ENCODE measurements at places on chromosomes 1 and 21.

DNA sequence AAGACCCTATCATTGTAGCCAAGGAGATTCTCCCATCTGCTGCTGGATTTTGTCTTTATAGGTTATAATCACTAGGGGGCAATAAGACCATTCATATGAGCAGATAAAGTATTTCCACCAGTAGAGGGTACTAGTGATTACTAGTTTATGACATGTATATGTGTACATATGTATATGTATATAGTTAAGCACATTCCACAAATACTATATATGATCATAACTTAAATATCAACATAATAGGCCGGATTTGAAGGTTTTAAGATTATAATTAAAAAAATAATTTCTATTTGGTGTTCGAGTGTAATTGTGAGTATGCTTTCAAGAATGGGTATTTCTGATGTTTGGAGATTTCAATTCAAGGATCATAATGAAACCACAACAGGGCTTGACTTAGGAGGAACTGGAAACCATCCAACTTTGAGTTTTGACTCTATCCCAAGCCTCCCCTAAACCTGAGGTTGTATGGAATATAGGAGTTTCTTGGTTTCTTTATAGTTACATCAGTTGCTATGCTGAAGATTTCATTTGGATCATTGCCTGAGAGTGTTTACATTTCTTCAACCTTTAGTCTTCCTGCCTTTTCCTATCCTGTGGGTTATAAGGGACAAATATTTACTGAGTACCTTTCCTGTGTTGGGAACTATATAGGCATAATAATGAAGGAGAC lies 16.9 kb downstream of the TCEANC2 start:
- no peak for DNase-seq

DNA sequence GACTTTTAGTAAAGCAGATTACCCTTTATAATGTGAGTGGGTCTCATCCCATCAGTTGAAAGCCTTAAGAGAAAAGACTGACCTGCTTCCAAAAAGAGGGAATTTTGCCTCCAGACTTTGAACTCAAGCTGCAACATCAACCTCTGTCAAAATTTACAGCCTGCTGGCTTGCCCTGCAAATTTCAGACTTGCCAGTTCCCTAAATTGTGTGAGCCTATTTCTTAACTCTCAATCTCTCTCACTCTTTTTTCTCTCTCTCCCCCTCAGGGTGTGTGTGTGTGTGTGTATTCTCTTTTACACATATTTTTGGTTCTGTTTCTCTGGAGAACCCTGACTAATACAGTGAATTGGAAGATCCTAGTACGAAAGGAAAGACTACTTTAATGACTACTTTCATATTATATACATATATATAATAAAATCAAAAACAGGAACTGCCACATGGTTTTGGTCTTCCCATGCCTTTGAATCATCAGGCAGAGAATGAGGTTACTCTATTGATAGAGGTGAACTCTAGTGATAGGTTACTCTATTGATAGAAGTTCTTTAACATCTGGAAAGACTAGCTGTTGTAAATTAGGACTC lies 6.4 kb downstream of the OR2C3 start:
- DNase-seq: no peak

- no peak for DNase-seq
These were observed 16.0 kb downstream of the RRP1 start for GRCh38 chr21:43805275-43805800.

- DNase-seq: no peak
These were observed 6.6 kb downstream of the NID1 start for GRCh38 chr1:236058141-236058934.

- DNase-seq: no peak
These were observed 41.2 kb downstream of the GADD45A start for GRCh38 chr1:67726224-67726623.

GRCh38 chr1:53311702-53312305 lies 16.1 kb downstream of the LRP8 start:
- no peak for DNase-seq

DNA sequence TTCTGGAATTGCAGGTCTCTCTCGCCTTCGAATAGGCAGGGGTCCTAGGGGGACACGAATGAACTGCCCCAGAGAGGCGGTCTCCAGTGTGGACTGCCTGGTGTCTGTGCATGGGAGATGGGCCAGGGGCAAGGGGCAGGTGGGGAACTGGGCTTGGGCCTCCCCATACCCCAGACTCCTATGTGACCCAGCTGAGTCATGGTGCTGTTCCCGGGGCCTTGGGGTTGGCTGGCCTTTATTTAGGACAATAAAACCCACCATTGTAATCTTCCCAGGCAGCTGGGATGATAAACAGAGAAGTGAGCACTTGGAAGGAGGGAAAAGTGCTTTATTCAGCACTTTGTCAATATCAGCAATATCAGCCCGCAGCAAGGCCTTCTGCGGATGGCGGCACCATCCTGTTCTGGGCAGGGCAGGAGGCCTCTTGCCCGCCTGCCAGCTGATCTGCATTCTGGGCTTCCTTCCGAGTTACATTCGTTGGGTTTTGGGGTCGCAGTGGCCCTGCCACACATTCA lies 209.0 kb upstream of the TMEM51 start:
- DNase-seq: no peak

GRCh38 chr1:52633291-52633754 lies 355 bp downstream of the SHISAL2A start:
- DNase-seq: no peak

- DNase-seq: no peak
These were observed 32.1 kb downstream of the PCSK9 start for GRCh38 chr1:55071477-55071876.

GRCh38 chr21:33063907-33064622 lies 5.9 kb upstream of the OLIG1 start:
- DNase-seq: no peak

DNA sequence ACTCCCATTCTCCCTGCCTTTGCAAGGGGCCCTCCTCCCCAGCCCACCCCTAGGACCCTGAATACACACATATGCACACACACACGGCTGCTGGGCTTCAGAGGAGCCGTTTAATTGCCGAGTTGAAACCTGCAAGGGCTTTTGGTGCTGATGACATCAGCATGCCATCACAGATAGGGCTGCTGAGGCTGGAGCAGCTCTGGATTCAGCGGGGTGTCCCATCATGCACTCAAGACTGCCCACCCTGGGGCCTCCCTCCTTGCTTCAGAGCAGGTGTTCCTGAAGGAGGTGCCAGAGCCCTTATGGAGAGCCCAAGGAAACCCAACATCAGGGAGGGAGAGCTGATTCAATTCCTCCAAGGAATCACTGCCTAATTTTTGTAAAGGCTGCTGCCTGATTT lies 5.7 kb downstream of the SYT2 start:
- DNase-seq: no peak

GRCh38 chr1:245748240-245748639 lies 593.5 kb downstream of the KIF26B start:
- DNase-seq: no peak

DNA sequence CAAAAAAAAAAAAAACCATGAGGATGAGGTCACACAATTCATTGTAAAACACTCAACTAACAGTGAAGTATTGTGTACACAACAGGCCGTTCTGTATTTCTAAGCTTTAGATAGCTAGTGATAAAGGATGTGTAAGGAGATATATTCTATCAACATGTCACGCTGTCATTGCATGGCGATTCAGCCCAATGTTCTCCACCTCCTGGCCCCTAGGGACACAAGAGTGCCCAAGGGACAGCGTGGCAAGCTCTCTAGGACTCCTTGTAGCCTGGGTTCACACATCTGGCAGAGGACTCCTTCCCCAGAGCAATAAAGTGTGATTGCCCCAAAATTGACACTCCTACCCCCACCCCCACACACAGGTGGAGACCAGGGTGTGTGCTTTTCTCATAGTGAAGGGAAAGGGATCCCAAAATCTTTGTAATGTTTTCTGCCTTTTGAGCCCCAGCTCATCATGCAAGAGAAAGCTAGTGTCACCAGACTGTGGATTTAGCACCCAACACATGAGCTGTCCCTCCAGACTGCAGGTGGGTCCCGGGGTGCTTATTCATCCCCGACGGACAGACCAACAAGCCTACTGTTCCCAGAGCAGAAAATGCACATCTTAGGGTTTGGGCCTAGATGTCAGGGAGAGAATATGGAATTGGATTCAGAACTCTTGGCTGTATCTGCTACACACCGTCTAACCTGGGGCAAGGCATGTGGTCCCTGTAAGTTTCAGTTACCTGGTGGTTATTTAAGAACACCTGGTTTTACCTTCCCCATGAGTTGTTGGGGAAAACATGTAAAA lies 11.5 kb downstream of the TMPRSS3 start:
- DNase-seq: no peak

DNA sequence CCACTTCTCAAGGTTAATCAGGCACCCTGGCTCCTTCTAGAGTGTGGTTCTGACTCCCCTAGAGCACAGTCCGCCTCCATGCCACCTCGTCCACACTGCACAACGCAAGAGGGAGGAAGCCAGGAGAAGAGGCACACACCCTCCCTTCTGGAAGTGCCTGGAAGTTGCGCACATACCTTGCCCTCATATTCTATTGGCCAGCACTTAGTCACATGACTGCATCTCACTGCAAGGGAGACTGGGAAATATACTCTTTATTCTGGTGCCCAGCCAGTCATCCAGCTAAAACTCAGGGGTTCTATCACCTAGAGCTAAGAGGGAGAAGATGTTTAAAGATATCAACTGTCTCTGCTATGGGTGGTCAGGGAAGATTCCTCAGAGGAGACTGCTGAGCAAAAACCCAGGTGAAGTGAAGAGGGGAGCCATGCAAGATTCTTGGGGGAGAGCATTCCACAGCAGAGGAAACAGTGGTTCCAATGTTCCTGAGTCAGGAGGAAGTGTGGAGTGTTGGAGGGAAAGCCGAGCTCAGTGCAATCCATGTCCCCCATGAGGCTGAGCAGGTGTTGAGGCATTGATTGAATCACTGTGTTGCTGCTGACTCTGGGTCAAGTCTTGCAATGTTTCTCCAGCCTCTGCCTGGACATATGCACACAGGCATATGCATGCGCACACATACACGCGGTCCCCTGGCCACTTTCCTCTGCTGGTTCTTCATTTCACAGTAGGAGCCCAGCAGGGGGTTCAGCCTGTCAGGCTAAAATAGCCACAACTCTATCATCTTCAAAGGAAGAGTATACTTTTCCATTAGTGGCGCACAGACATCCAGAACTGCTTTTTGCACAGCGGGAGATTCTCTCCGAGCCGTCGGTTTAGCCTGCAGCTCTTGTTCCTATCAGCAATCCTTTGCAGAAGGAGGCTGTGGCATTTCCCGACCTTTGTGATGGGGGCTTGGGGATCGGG lies 22.3 kb upstream of the KLHDC7A start:
- no peak for DNase-seq

DNA sequence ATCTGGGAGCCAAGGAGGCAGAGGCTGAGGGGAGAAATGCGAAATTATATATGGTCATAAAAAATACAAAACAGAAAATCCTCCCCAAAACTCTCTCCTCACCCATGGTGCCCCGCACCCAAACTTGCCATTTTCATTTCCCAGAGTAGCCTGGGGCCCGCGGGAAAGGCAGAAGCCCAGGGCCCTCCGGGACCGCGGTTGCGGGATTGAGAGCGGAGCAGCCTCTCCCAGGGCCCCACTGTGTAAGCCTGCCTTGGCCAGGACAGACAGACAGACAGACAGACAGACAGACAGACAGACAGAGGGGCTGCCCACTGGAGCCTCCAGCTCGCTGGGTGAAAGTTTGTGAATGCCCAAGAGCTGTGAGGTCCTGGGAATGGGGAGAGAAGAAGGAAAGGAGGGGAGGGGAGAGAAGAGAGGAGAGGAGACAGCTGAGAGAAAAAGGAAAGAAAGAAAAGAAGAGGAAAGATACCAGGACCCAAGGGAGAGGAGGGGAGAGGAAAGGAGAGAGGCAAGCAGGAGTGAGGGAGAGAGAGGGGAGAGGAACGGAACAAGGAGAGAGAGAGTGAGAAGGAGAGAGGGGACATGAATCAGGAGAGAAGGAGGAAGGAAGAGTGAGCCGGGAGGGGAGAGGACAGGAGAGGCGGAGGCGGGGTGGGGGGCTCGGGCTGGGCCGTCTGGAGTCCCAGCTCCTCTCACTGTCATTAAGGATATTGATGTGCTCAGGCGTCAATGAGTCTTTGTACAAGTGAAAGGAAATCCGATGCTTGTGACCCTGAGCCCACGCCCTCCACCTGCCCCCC lies 69.3 kb upstream of the CASZ1 start:
- no peak for DNase-seq

DNA sequence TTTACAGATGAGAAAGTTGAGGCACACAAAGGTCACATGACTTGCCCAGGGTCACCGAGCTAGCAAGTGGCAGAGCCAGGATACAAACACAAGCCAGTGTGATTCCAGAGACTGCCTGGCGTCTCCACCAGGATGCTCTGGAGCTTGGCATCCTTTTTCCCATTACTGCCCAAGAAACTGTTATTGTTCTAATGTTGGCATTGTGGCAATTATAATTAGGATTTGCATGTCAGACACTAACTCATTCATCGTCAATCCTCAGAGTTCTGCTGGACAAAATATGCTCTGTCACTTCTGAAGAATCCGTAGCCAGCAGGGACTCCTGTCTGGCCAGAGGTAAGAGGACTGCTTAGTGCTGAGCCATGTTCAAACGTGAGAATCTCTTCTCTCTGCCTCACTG lies 8.8 kb downstream of the KAZN start:
- DNase-seq: no peak

GRCh38 chr1:3553940-3554223 lies 57.4 kb downstream of the MEGF6 start:
- DNase-seq: no peak

GRCh38 chr1:99735852-99736251 lies 30.6 kb downstream of the FRRS1 start:
- no peak for DNase-seq

- no peak for DNase-seq
These were observed 3.7 kb downstream of the IRF6 start for GRCh38 chr1:209802117-209802779.

DNA sequence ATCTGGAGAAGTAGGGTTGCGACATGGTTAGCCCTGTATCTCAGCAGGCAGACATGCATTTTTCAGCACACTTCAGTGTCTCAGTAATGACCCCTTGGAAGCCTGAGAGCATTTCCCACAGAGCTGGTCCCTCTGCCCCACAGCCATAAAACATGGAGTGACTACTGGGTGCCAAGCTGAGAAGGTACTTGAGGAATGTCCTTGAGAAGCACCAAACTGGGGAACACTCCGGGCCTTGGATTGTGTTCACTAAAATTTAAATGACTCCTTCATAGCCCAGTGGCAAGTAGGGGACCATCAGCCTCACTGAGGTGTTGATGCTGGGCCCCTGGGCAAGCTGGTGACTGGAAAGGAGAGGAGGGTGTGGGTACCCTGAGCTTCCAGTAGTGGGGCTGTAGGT lies 54.7 kb downstream of the KCNJ6 start:
- no peak for DNase-seq

Measured in stimulated activated CD8-positive, alpha-beta memory T cell treated with anti-CD3 and anti-CD28 coated beads, Interleukin-7, amount 100 ng/mL, for 1 hour (primary cell).